ENCODE measurements at places on chromosomes 7 and 10.
A peak's percentile ranks its signal among the peaks of the same experiment; 100 is the strongest.

DNA sequence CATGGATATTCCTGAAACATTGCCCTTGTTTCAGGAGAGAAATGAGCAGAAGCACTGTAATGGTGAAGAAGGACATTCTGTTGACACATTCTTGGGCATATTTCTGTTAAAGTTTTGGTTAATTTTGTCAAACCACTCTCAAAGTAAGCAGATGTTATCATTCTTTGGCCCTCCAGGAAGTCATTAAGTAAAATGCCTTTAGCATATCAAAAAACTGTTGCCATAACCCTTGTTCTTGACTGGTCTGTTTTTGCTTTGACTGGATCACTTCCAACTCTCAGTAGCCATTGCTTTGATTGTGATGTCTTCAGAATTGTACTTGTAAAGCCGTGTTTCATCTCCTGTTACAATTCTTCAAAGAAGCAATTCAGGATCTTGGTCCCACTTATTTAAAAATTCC lies 404.3 kb upstream of the LRRTM3 start:
- no peak for DNase-seq

- no peak for DNase-seq
These were observed 21.2 kb downstream of the GRID1 start for GRCh38 chr10:86345296-86345858.

GRCh38 chr10:78433766-78434535 lies 400.3 kb downstream of the RPS24 start:
- DNase-seq: no peak

GRCh38 chr10:63265222-63265617 lies 132.1 kb downstream of the NRBF2 start:
- no peak for DNase-seq

GRCh38 chr7:80611779-80612178 lies 26.7 kb upstream of the CD36 start:
- no peak for DNase-seq

DNA sequence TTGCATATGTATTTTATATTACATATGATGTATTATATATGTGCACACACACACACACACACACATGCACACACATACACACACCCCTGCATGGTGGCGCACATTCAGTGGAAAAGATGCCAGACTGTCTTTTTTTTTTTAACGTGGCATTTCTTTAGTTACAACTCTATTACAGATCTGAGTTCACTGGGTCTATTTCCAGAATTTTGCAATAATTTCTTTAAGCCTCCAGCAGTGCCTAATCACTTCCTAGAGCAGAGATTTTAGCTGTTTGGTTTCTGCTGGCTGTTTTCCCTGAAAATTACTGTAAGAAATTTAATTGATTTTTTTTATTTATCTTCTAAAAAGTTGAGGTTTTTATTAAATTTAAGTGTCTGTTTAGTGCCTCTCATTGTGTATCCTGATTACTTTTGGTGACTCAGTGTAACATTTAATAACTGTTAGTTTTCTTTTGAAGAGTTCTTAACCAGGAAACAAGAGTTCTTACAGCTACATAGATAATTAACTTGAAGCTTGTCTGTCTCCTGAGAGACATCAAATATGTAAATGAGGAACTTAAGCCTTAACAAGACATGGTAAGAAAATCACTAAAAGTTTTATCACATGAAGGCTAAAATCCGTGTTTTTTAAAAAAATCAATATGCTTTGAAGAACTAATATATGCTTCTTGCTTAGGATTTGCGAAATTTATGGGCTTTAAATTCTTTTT lies 232.0 kb downstream of the MDFIC start:
- DNase-seq: no peak

GRCh38 chr10:93336110-93336509 lies 146.0 kb downstream of the MYOF start:
- no peak for DNase-seq

DNA sequence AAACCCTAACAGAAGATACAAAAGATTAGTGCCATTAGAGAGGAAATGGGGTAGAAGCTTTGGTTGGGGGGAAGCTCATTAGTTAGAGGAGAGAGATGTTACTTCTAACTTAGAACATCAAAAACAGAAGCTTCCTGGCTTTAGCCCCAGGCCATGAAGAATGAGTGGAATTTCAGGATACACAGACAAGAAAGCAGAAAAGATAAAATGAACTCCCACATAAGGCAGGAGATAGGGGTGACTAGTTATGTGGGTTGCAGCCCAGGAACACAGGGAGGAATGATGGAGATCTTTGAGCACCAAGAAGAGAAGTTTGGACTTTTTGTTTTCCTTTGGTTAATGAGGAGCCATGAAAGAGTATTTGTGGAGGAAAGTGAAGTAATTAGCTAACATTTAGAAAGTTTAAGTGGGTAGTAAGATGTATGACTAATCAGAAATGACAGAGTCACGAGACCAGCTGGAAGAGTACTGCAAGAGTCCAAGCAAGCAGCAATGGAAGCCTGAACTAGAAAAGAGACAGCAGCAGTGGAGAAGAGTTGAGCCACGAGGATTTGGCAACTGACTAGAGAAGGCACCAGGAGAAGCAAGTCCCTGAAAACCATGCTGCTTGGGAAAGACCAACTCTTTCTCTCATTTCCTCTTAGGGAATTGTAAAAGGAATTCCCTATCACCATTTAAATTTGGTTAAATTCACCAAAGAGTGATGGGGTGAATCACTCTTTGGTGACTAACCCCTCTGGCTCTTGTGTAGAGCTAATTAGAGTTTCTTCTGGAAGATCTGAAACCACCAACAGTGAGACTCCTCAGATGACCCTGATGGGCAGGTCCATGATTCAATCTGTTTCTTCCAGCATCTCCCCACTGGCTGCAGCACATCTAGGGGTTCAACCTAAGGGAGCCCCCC lies 131.9 kb downstream of the KCNMA1 start:
- DNase-seq: no peak

GRCh38 chr7:87658553-87658952 lies 30.4 kb downstream of the RUNDC3B start:
- no peak for DNase-seq

- no peak for DNase-seq
These were observed 304.1 kb downstream of the PAXIP1 start for GRCh38 chr7:154698726-154699291.

DNA sequence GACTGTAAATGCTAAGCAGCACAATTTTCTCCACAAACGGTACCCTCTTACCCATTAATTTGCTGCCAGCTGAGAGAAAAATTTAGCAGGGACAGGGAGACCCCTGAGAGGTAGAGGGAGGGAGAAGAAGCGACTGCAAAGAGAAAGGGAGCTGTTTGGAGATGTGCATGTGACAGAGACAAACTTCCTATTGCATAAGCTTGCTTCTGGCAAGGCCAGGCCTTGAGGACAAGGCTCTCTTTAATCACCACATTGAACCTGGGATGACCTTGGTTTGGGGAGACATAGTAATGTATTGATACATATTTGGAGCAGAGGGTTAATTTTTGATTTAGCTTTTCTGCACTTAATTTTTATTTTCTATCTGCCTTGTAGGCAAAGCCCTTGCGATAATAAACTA lies 31.1 kb upstream of the HIBADH start:
- DNase-seq: no peak

GRCh38 chr10:104286939-104287338 lies 18.0 kb downstream of the GSTO2 start:
- DNase-seq: no peak

- no peak for DNase-seq
These were observed 12.3 kb downstream of the SCART1 start for GRCh38 chr10:133465950-133466474.

- no peak for DNase-seq
These were observed 149.8 kb downstream of the HBP1 start for GRCh38 chr7:107318523-107319160.

DNA sequence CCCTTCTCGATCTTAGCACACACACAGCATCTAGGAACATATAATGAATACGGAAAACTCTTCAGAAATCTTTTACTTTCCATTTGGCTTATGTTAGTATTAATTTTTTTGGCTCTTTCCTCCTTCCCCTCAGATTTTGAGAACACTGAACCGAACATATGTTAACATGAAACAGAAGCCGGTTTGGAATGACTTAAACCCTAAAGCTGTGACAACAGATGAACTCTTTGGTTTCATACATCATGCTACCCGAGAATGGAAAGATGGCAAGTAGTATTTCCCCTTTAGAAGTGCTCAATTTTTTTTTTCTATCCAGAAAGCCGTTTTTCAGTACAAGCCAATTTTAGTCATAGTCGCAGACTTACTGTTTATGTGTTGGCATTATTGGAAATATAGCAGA lies 164.7 kb downstream of the DNAH11 start:
- no peak for DNase-seq

GRCh38 chr10:60654813-60655464 lies 123.3 kb upstream of the CDK1 start:
- no peak for DNase-seq

GRCh38 chr7:17672783-17673182 lies 267.5 kb downstream of the SNX13 start:
- no peak for DNase-seq

- no peak for DNase-seq
These were observed 854.2 kb upstream of the AUTS2 start for GRCh38 chr7:68744036-68744435.

- DNase-seq: no peak
These were observed 27.2 kb upstream of the ARMS2 start for GRCh38 chr10:122427280-122427679.

- DNase-seq: no peak
These were observed 10.0 kb downstream of the SFTPD start for GRCh38 chr10:79938728-79939406.

- no peak for DNase-seq
These were observed 43.7 kb downstream of the SRPK2 start for GRCh38 chr7:105345003-105345402.

GRCh38 chr7:141291541-141291940 lies 217.7 kb downstream of the TMEM178B start:
- no peak for DNase-seq

- no peak for DNase-seq
These were observed 60.9 kb downstream of the TMEM270 start for GRCh38 chr7:73921623-73922528.

- no peak for DNase-seq
These were observed at the start of gene PRR15 for GRCh38 chr7:29563590-29564495. TSS of gene PRR15 (plus strand) at chr7:29563835. CDS start at chr7:29566330, 2,495 bp downstream.

- DNase-seq: no peak
These were observed 376.9 kb upstream of the MYO3A start for GRCh38 chr10:25557136-25557535.

- peak; percentile 9 for DNase-seq
These were observed 241.5 kb upstream of the PTER start for GRCh38 chr10:16195178-16195769.

DNA sequence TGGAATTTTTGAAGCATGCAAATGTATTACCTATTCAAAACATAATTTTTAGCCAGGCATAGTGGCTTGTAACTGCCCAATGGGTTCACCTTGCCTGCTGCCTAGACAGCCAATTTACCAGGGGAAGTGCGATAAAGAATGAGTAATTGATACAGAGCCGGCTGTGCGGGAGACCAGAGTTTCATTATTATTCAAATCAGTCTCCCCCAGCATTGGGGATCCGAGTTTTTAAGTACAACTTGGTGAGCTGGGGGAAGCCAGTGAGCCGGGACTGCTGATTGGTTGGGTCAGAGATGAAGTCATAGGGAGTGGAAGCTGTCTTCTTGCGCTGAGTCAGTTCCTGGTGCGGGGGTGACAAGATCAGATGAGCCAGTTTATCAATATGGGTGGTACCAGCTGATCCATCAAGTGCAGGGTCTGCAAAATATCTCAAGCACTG lies 29.1 kb upstream of the NRBF2 start:
- DNase-seq: no peak

GRCh38 chr7:99997545-99998137 lies 17.8 kb upstream of the ZKSCAN1 start:
- peak; percentile 52 for DNase-seq

DNA sequence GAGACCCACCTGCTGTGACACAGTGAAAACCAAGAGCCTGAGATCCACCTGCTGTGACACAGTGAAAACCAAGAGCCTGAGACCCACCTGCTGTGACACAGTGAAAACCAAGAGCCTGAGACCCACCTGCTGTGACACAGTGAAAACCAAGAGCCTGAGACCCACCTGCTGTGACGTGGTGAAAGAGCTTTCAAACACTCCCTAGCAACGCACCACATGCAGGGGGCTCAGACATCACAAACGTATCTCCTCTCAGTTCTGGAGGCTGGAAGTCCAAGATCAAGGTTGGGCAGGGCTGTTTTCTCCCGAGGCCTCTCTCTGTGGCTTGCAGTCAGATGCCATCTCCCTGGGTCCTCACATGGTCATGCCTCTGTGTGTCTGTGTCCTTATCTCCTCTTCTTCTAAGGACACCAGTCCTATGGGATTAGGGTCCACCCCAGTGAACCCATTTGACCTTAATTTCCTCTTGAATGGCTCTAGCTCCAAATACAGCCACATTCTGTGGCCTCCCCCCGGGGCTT lies 43.8 kb downstream of the INSIG1 start:
- no peak for DNase-seq

DNA sequence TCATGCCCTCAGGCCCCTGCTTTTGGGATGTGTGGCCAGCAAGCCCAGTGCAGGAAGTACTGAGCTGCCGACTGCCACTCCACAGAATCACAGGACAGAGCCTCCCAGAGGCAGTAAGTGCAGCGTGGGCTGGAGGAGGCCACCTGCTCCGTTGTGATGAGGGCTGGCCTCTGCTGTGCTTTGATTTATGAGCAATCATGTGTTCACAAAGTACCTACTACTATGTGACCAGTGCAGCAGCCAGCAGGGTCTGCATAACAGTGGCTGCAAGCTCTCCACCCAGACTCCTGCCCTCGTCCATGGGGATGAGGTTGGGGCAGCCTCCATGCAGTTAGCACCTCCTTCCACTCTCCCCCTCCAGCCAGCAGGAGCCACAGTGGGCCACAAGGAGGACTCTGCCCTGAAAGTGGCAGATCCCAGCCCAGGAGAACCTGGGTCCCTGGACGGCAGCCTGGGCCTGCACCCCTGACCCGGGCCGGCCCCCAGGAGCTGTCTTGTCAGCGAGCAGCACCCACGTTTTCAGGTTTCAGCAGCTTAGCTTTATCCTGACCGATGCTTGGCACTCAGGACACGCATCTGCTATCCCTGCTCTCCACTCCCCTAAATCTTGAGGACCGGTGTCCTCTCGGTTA lies 37.7 kb upstream of the INSIG1 start:
- no peak for DNase-seq

DNA sequence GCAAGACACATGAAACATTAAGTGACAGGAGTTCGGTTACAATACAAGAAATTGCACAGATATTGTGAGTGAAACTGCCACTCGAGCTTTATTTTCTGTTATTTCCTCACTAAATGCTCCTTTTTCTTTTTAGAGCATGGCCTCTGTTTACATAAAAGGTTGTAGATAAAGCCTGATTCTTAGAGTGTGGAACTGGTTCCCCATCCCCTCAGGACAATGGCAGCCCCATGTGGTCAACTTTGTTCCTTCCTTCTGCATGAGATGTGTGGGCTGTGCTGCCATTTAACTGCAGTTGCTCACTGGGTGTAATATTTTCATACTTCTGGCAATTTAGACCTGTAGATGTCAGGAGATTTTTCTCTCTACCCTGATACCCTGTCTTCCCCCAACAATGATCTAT lies 70.2 kb downstream of the LRGUK start:
- DNase-seq: no peak

DNA sequence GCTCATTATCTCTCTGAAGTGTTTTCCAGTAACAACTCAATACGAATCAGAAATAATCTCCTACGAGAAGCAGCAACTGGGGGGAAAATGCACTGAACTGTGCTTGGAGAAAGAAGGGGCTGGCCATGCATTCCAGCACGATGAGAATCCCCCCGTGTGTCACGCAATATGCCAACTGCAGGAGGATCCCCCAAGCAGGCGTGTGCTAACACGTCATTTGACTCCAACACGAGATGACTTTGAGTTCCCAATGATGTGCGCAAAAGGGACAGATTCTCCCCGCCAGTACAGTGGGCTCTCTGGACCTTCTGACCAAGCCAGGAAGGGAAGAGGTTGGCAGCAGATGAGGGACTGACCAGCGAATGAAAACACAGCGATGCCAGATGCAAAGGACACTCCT lies 105.5 kb downstream of the KCNMA1 start:
- DNase-seq: no peak
